SJCRH30 (cell line): ENCODE measurements at places on chromosomes 3 and 15.

DNA sequence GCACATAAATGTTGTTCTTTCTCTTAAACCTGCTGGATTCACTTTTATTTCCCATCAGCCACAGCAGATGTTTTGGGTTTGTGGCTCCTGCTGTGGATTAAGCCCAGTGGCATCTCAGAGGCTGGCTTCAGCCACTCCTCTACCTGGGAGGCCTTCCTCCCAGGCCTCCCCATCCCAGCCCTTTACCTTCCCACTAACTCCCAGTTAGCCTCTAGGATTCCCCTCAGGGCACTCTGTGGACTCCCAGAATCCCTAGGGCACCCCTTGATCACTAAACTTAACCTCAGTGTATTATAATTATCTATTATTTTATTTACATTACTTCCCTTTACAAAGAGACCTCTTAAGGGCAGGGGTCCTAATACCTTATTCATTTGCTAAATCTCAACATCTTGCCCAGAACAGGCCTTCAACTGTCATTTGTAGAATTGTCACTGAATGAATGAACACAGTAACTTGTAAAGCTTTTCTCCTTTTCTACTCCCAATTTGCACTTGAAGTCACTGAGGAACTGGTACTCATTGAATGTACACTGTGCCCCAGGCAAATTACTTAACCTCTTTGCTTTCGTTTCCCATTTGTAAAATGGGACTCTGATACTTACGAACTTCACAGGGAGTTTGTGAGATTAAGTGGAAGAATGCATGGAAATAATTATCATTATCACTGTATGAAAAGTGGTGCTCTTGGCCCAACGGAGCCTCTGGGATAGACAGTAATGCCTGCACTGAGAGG, 8.3 kb downstream of the CCDC13 start:
- DNase-seq, result no peak

DNA sequence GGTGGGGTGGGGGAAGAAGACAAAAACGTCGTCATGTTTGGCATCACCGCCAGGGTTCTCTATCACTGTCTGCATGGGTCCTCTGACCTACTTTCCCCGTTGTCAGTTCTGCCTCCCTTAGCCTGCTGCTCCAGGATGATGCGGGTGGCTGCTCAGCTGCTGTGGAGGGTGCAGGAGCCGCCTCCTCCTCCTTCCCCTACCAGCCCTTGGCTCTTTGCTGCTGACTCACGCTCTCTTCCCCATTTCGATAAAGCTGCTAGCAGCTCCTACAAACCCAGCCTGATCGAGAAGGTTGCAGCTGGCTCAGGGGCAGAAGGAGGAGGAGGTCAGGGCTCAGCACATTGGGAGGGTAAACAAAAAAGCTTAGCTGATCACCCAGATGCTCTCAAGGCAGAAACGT, 49.5 kb upstream of the SEC13 start:
- DNase-seq, result no peak

- DNase-seq, result no peak
Observed at GRCh38 chr3:23829242-23829934, 23.6 kb downstream of the UBE2E1 start.

DNA sequence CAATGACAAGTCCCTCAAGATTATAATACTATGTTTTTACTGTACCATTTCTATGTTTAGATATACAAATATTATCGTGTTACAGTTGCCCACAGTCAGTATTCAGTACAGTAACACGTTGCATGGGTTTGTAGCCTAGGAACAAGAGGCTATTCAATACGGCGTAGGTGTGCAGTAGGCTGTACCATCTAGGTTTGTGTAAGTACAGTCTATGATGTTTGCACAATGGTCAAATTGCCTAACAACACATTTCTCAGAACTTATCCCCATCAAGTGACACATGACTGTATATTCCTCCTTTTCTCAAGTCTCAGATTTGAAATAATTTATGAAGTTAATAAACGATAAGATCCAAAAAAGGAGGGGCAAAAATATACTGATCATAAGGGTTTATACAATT, 21.7 kb downstream of the ZDHHC3 start:
- DNase-seq, result no peak

DNA sequence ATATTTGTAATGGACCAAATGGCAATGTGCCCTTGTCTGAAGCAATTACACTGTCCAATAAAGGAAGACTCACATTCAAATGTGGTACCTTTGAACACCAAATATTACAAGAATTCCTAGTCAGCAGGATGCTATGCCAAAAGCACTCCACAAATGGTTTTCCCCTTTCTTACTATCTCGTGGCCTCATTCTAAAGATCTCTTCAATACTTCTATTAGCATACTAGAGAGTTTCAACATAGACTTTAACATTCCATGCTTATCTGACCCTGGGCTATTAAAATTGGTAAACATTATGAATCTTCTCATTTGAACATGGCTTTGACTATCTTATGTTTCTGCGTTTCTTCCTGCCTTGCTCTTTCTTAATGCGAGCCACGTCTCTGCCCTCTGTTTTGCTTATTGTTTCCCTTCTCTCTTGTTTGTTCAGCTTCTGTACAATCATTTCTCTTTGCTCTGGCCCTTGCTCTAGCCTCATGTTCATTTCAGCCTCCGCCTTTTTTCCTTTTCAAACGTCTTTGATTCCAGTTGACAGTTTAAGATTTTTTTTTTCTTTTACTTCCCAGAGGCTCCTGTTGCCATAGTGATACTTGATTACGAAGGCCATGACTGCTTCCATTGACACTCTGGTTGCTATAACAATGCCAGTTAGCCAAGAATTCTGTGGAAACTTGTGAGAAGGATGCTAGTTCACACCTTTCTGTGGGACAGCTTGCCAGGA, 49.5 kb upstream of the SLC9A9 start:
- no peak for DNase-seq

DNA sequence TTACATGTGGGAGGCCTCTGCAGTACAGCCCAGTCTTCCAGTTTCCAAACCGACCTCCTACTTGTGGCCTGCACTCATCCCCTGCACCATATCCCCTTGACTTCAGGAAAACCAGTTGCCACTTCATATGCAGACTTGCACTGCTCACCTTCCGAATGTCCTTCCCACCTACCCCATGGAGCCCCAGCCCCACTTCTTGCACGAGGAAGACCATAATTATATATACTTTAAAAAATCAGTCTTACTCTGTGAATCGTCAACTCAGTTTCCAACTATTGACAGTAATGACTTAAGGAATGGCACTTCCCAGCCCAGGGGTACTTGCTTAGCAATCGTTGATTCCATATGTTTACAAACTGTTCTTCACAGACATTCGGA, 136.1 kb downstream of the OPA1 start:
- DNase-seq, result no peak

- DNase-seq, result peak; percentile 61
Observed at GRCh38 chr3:135966271-135966961, 888 bp downstream of the PPP2R3A start.

DNA sequence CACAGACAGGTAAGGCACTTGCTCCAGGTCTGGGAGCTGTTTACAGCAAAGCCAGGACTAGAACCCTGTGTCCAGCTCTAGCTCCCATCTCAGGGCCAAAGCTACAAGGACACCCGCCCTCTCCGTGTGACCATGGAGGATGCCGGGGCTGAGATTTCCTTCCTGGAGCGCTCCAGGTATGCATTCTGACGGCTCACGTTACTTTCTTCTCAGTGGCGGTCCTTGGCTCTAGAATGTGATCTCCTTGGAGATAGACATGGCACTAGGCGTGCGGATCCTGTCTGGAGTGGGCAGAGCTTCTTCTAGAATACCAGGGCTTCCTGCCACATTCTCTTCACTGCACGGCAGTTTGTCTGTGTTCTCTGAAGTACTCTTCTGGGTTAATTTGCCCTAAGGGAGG, 185.7 kb downstream of the OPA1 start:
- no peak for DNase-seq

GRCh38 chr15:64581408-64581761, 121.0 kb downstream of the ZNF609 start:
- DNase-seq, result no peak

DNA sequence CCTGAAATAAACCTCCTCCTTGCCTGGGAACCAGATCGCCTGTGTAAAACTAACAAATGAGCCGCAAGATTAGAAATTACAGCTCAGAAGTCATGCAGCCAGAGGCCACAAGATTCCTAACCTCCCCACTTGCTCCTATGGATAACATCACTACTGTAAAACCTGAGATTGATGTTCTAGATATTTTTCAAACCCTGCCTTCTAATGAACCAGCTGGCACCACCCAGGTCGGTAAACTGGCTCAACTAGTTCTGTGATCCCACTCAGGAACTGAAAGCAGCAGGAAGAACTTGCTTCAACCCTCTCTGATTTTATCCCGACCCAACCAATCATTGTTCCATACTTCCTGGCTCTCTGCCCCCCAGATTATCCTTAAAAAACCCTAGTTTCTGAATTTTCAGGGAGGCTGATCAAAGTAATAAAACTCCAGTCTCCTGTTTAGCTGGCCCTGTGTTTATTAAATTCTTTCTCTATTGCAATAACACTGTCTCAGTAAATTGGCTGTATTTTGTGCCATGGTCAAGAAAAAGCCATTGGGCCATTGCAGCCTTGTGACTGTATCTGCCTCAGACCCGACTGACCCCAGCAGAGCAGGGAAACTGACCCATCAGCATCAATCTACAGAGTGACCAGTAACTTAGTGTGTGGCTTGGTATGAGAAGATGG, 98.9 kb downstream of the RPLP1 start:
- no peak for DNase-seq

- DNase-seq, result peak; percentile 10
Observed at GRCh38 chr3:106913111-106913698, 464.0 kb upstream of the CCDC54 start.

DNA sequence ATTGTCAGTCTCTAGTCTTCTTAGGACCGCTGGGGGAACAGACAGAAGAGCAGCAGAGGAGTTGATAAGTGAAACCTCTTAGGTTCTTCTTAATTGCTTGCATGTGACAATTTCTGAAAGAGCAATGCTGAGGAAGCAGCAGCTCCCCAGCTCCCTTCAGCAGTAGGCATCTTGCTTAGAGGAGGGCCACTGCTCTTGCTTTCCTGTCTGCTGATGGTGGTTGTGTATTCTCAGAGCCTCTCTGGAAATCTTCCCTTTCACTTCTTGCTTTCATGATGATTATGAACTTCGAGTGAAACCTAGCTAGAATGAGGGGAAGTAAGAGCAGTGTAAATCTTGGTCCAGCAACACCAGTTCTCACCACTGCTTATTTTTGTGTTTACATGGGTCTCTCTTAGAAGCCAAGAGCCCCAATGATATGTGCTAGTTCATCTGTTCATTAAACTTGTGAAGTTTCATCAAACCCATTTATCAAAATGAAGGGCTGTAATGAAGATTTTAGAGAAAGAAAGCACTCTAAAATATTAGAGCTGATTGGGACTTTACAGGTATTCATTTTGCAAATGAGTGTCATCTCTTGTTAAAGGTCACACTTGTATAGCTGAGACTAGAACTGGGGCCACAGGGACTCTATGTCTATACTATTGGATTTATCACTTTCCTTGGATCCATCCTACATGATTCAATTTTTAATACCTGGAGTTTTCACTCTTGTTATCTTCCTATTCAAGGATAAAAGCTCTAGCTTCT, 246.7 kb downstream of the LPP start:
- no peak for DNase-seq

DNA sequence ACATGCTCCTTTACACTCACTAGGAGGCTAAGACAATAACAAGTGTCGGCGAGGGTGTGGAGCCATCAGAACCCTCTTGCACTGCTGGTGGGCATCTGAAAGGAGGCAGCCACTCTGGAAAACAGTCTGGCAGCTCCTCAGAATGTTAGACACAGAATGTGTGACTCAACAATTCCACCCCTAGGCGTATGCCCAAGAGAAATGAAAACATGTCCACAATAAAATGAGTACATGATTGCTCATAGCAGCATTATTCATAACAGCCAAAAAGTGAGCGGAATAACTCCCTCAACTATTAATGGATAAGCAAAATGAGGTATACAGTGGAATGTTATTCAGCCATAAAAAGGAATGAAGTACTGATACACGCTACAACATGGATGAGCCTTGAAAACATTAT, 57.8 kb downstream of the WNT7A start:
- no peak for DNase-seq

DNA sequence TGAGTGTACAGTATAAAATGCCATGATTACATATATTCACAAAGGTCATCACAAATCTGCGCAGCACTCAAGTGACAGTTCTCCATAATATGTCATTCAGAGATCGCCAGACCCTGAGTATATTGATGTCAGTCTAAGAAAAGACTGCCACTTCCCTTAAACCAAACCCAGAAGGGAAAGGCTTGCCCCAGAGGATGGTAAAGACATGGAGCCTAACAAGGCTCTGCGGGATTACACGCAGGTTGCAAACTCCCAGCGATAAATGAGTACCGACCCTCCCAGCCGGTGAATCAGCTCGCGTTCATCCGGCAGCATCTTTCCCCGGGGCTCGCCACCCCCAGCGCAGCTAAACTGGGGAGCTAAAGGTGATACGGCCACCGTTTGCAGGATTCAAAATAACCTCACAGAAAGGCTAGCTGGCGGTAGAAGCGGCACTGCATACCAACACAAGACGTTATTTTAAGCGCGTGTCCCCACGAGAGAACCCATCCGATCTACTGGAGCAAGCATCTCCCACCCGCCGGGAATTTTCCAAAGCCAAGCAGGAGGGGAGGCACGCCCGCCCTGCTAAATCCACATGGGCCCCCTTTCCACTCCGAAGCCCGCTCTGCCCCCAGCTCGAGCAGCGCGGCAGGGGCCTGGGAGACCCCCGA, 643 bp downstream of the MYO5A start:
- no peak for DNase-seq

- peak; percentile 54 for DNase-seq
Observed at GRCh38 chr15:85831415-85832113, 36.8 kb upstream of the KLHL25 start.

GRCh38 chr3:38116471-38117162, 20.3 kb downstream of the ACAA1 start:
- no peak for DNase-seq

GRCh38 chr15:78072080-78072892, 5.2 kb downstream of the TBC1D2B start:
- no peak for DNase-seq

GRCh38 chr15:61256231-61256630, 27.1 kb upstream of the RORA start:
- DNase-seq, result no peak

DNA sequence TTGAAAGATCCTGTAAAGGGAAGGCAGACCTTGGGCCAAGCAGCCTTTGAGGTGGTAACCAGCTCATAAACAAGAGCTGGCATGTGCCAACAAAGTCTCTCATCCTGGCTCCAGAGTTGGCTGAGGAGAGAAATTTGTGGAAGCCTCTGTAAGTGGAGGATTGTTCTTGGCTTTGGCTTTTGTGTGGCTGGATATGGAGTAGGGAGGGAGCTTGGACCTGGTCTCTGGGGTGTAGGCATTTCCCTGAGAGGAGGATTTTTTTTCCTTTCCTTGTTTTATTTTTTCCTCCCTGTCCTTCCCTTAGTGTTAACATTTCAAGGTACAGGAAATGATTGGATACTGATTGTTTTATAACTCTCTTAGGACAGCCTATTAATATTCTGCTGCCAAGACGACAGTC, 60.8 kb downstream of the ZNF609 start:
- DNase-seq, result peak; percentile 56

DNA sequence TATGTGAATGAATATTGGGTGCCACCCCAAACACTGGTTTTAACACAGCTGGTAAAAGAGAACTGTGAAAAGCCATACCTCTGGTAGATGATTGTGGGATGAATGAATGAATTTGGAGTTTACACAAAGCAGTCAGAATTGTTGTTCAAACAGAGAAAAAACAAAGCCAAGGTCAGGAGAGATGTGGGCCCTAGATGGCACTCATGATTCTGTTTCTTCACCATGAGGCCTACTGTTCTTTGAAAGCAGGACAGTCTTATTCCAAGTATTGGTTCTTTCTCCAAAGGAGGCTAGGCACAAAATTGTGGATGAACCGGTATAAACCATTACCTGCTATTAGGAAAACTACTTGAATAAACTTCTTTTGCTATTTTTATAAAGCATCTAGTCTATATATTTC, 97.6 kb downstream of the SAMMSON start:
- no peak for DNase-seq
